ENCODE measurements at places on chromosomes 7 and 10. TPM values are rescaled to one million over a fixed set of nuclear protein-coding genes. Genes with fewer than 3 reads are reported as not detected.

MRC1 gene
- not detected for total RNA-seq

NME8 gene
- total RNA-seq: not detected

ADRA2A gene
- total RNA-seq: not detected

NUTM2B gene
- 0.55 TPM for total RNA-seq

FAM20C gene
- 38.0 TPM for total RNA-seq
